Spinal cord (tissue), 10 donors: ENCODE measurements at places on chromosomes 12 and 14. TPM values are rescaled to one million over a fixed set of nuclear protein-coding genes. Genes with fewer than 3 reads are reported as not detected.

CACNA2D4 gene
- 0.95 TPM for polyA plus RNA-seq

SERPINA5 gene
- 1.1 TPM for polyA plus RNA-seq

RNU4-1 gene
- not detected for polyA plus RNA-seq

CDCA3 gene
- polyA plus RNA-seq: 22.5 TPM

GUCY2C gene
- polyA plus RNA-seq: 0.16 TPM

SERPINA1 gene
- 6.6 TPM for polyA plus RNA-seq

KERA gene
- 0.08 TPM for polyA plus RNA-seq

SOCS2 gene
- 27.2 TPM for polyA plus RNA-seq

PSMC6 gene
- 108 TPM for polyA plus RNA-seq

ARL1 gene
- polyA plus RNA-seq: 64.9 TPM

CLEC6A gene
- not detected for polyA plus RNA-seq

FAM90A1 gene
- polyA plus RNA-seq: 5.3 TPM

OR6C6 gene
- polyA plus RNA-seq: not detected

GRCh38 chr12:53099071-53099882 lies 1.8 kb downstream of the IGFBP6 start:
- H3K4me3 ChIP-seq: peak overlapping the region; percentile 26
- no peaks in the 10 kb centered on the region for H3K36me3 ChIP-seq
- H3K4me1 ChIP-seq: peaks cover 36% of the 10 kb centered on the region
- peak overlapping the region; percentile 90 for H3K27ac ChIP-seq

GRCh38 chr12:116282371-116283286 lies 5.1 kb upstream of the MED13L start:
- H3K4me1 ChIP-seq: peaks cover 7% of the 10 kb centered on the region
- no peaks in the 10 kb centered on the region for H3K36me3 ChIP-seq
- no peak for DNase-seq
- H3K27me3 ChIP-seq: no peaks in the 10 kb centered on the region
- no peak overlapping the region for H3K27ac ChIP-seq

DNA sequence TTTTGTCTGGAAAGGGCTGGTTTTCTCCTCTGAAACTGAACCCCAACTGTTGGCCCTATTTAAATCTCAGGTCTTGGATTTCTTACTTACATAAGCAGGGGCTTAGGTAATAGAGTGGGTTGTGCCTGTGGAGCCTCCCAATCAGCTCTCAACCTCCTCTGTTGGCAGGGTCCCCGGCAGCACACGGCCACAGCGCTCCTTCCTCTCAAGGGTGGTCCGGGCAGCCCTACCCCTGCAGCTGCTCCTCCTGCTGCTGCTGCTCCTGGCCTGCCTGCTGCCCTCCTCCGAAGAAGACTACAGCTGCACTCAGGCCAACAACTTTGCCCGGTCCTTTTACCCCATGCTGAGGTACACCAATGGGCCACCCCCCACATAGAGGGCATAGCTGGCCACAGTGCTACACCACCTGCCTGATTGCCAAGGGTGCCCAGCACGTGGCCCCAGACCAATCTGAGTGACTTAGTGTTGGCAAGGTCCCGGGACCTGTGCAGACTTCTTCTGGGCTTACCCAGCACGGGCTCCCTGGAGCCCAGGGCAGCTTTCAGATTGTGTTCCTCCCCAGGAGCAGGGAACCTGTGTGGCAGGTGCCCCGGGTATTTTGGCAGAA lies 68.9 kb downstream of the ESR2 start:
- no peaks in the 10 kb centered on the region for H3K27me3 ChIP-seq
- H3K36me3 ChIP-seq: peaks cover 49% of the 10 kb centered on the region
- DNase-seq: no peak
- no peaks in the 10 kb centered on the region for H3K4me1 ChIP-seq
- no peak overlapping the region for H3K4me3 ChIP-seq
- H3K27ac ChIP-seq: no peak overlapping the region

GRCh38 chr14:81819910-81820309 lies 286.3 kb upstream of the SEL1L start:
- no peaks in the 10 kb centered on the region for H3K36me3 ChIP-seq
- H3K4me1 ChIP-seq: no peaks in the 10 kb centered on the region
- H3K4me3 ChIP-seq: no peak overlapping the region

- H3K36me3 ChIP-seq: no peaks in the 10 kb centered on the region
- no peaks in the 10 kb centered on the region for H3K4me1 ChIP-seq
- no peaks in the 10 kb centered on the region for H3K27me3 ChIP-seq
- no peak for DNase-seq
- no peak overlapping the region for H3K27ac ChIP-seq
- no peak overlapping the region for H3K4me3 ChIP-seq
Measured at GRCh38 chr12:15541996-15542631, 219.8 kb downstream of the PTPRO start.

- DNase-seq: no peak
- H3K36me3 ChIP-seq: no peaks in the 10 kb centered on the region
- H3K4me3 ChIP-seq: no peak overlapping the region
- H3K27ac ChIP-seq: no peak overlapping the region
Measured at GRCh38 chr14:63501429-63501828, 41.7 kb downstream of the PPP2R5E start.

- DNase-seq: no peak
- no peak overlapping the region for H3K4me3 ChIP-seq
- no peaks in the 10 kb centered on the region for H3K27me3 ChIP-seq
- H3K36me3 ChIP-seq: no peaks in the 10 kb centered on the region
- no peaks in the 10 kb centered on the region for H3K4me1 ChIP-seq
Measured at GRCh38 chr14:30227436-30227835, 299.8 kb upstream of the PRKD1 start.

GRCh38 chr14:96580566-96580965 lies 78.4 kb downstream of the PAPOLA start:
- H3K27ac ChIP-seq: no peak overlapping the region
- DNase-seq: no peak
- no peaks in the 10 kb centered on the region for H3K27me3 ChIP-seq
- H3K4me3 ChIP-seq: no peak overlapping the region

- H3K36me3 ChIP-seq: no peaks in the 10 kb centered on the region
- no peaks in the 10 kb centered on the region for H3K4me1 ChIP-seq
- no peak overlapping the region for H3K27ac ChIP-seq
- H3K27me3 ChIP-seq: no peaks in the 10 kb centered on the region
- DNase-seq: no peak
Measured at GRCh38 chr12:9741726-9742125, 8.8 kb upstream of the CLECL1 start.

DNA sequence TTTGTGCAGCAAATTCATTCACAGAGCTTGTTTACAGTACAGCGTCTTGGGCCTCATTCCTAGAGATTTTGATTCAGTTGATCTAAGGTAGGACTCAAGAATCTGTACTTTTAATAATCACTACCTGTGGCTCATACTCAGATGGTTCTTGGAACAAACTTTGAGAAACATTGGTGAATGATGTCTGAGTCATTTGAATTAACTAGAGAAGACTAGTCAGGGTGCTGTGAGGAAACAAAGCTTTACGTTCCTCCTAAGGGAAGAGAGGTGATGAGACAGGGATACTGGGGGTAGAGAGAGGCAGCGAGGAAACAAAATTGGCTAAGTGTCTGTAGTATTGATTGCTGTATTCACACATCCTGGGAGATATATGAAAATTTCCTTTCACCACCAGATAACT lies 109.4 kb downstream of the SLC15A5 start:
- DNase-seq: no peak
- no peaks in the 10 kb centered on the region for H3K4me1 ChIP-seq
- H3K27ac ChIP-seq: no peak overlapping the region
- H3K4me3 ChIP-seq: no peak overlapping the region
- H3K27me3 ChIP-seq: no peaks in the 10 kb centered on the region

- H3K27me3 ChIP-seq: no peaks in the 10 kb centered on the region
- H3K4me3 ChIP-seq: no peak overlapping the region
- no peaks in the 10 kb centered on the region for H3K36me3 ChIP-seq
Measured at GRCh38 chr14:74155287-74155686, 70.5 kb downstream of the LIN52 start.

GRCh38 chr12:15556411-15557102 lies 232.6 kb downstream of the EPS8 start:
- DNase-seq: no peak
- peaks cover 4% of the 10 kb centered on the region for H3K36me3 ChIP-seq
- no peaks in the 10 kb centered on the region for H3K4me1 ChIP-seq
- H3K27ac ChIP-seq: no peak overlapping the region

- no peak overlapping the region for H3K27ac ChIP-seq
- H3K4me1 ChIP-seq: peaks cover 9% of the 10 kb centered on the region
- H3K4me3 ChIP-seq: no peak overlapping the region
- H3K36me3 ChIP-seq: no peaks in the 10 kb centered on the region
Measured at GRCh38 chr14:95523815-95524448, 7.5 kb upstream of the SYNE3 start.

- H3K36me3 ChIP-seq: no peaks in the 10 kb centered on the region
- no peak for DNase-seq
- H3K4me3 ChIP-seq: peak overlapping the region; percentile 39
- H3K27ac ChIP-seq: no peak overlapping the region
Measured at GRCh38 chr14:91835920-91836843, 31.2 kb downstream of the TC2N start.

GRCh38 chr14:106044515-106044914 lies 518.1 kb downstream of the TMEM121 start:
- H3K4me1 ChIP-seq: no peaks in the 10 kb centered on the region
- no peaks in the 10 kb centered on the region for H3K36me3 ChIP-seq
- DNase-seq: no peak
- H3K27me3 ChIP-seq: no peaks in the 10 kb centered on the region

GRCh38 chr14:87960013-87960787 lies 32.8 kb downstream of the GALC start:
- no peaks in the 10 kb centered on the region for H3K36me3 ChIP-seq
- H3K4me1 ChIP-seq: no peaks in the 10 kb centered on the region
- DNase-seq: no peak
- no peak overlapping the region for H3K4me3 ChIP-seq
- no peak overlapping the region for H3K27ac ChIP-seq

DNA sequence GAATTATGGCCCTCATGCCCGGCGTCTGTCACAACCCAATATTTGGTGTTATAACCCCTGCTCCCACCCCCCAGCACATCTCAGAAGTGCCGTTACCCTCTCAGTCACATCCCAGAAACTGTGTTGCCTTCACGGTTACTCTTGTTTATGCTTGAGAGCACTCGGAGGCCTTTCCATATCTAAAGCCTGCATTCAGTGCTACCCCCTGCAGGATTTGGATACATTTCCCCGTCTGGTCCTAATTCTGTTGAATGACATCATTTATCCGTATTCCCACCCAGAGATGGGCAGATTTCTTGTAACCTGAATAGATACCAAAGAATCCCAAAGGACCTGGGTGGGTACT lies 19.1 kb upstream of the FOS start:
- no peak for DNase-seq
- H3K27me3 ChIP-seq: no peaks in the 10 kb centered on the region
- no peaks in the 10 kb centered on the region for H3K36me3 ChIP-seq

GRCh38 chr12:80135624-80136023 lies 36.3 kb downstream of the OTOGL start:
- H3K4me1 ChIP-seq: no peaks in the 10 kb centered on the region
- H3K27ac ChIP-seq: no peak overlapping the region
- H3K27me3 ChIP-seq: no peaks in the 10 kb centered on the region
- no peak for DNase-seq

DNA sequence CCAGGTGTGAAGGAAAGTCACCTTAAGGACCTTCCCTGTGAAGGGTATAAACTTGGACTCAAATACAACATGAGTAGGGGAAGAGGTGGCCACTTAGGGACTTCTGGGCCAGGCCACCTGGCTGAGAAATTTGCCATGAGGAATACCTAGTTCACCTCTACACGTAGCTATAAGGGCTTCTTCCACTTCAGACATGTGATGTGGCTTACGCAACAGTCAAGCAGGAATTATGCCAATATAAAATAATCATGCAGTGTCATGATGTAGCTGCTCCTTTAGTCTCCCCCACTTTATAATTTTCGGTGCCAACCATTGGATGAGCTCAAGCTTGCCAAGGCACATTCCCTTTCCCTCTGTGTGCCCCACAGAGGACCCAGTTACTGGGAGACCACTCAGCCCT lies 166.6 kb upstream of the BCL2L14 start:
- no peaks in the 10 kb centered on the region for H3K4me1 ChIP-seq
- H3K27me3 ChIP-seq: no peaks in the 10 kb centered on the region
- no peaks in the 10 kb centered on the region for H3K36me3 ChIP-seq
- H3K27ac ChIP-seq: no peak overlapping the region
- no peak overlapping the region for H3K4me3 ChIP-seq

- DNase-seq: no peak
- no peaks in the 10 kb centered on the region for H3K36me3 ChIP-seq
- H3K27ac ChIP-seq: no peak overlapping the region
- H3K4me1 ChIP-seq: no peaks in the 10 kb centered on the region
- no peaks in the 10 kb centered on the region for H3K27me3 ChIP-seq
Measured at GRCh38 chr12:39006286-39006685, 100.9 kb upstream of the CPNE8 start.

DNA sequence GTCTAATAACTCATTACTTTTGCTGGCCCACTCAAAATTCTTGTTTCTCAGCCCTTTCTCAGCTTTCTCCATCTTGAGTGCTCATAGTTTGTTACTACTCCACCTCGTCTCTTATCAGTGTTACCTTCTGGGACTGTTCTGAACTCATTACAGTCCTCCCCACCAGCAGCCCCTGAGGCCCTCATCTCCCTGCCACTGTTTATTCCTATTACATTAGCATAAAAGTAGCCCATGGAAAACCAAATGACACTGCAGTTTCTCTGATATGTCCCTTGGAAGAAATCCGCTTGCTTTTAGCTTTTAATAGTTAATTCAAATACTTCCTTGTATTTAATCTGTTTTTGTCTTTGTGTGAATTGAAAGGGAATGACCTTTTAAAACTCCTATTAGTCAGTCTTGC lies 7.6 kb downstream of the AKAP6 start:
- H3K4me3 ChIP-seq: no peak overlapping the region
- H3K27ac ChIP-seq: no peak overlapping the region
- H3K4me1 ChIP-seq: no peaks in the 10 kb centered on the region
- no peaks in the 10 kb centered on the region for H3K36me3 ChIP-seq
- no peaks in the 10 kb centered on the region for H3K27me3 ChIP-seq

DNA sequence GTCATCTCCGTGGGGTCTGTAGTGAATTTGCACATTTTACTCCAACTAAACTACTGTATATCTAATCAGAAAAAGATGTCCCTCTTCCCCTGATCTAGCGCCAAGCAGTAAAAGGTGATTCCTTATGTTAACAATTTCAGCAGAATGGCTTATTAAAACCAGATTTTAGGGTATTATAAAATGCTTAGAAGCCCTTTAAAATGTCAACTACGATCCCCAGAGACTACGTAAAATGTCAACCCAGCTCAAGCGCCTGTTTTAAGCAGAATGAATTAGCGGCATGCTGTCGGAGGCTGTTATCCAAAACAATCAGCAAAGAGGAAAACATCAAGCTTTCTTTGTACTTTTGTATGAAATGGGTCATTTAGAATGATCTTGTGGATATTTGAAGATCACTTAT lies 408.9 kb downstream of the SOX5 start:
- no peak overlapping the region for H3K4me3 ChIP-seq
- H3K27me3 ChIP-seq: no peaks in the 10 kb centered on the region
- no peaks in the 10 kb centered on the region for H3K4me1 ChIP-seq
- H3K36me3 ChIP-seq: peaks cover 4% of the 10 kb centered on the region
- H3K27ac ChIP-seq: no peak overlapping the region

DNA sequence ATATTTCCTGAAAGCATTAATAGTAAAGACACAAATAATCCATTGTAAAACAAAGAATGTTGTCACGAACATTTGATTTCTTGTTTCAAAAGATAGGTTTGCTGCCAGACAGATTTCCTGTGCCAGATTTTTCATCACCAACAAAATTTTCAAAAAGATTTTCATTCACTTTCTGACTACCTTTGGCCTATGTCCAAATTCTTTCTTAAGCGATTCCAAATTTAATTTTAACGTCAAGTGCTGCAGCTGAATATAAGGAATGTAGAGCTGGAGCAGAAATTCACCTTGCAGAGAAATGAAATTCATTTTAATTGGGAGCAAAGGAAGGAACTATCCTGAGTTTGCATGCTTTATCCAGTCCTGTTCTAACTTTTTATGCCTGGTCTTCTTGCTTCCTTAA lies 277.4 kb downstream of the CCER1 start:
- no peaks in the 10 kb centered on the region for H3K36me3 ChIP-seq
- no peak overlapping the region for H3K4me3 ChIP-seq
- H3K27ac ChIP-seq: no peak overlapping the region
- DNase-seq: no peak
- H3K4me1 ChIP-seq: no peaks in the 10 kb centered on the region
